ENCODE measurements at places on chromosomes 1 and 21. TPM values are rescaled to one million over a fixed set of nuclear protein-coding genes. Genes with fewer than 3 reads are reported as not detected.
A peak's percentile ranks its signal among the peaks of the same experiment; 100 is the strongest.

DNA sequence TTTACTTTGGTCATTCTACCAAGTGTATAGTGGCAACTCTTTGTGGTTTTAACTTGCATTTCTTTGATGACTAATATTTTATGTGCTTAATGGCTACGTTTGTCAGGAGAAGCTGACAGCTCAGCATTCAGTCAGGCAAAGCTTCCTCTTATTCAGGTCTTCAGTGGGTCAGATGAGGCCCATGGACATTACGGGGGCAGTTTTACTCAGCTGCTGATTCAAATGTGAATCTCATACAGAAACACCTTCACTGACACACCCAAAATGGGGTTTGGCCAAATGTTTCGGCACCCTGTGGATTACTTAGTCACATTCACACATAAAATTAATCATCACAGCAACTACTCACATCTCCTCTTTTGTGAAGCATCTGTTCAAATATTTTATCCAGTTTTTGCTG lies 104.9 kb upstream of the PLD5 start:
- no peak for DNase-seq

GRCh38 chr1:215003686-215004085 lies 78.9 kb upstream of the KCNK2 start:
- no peak for DNase-seq

- no peak for DNase-seq
Observed at GRCh38 chr1:203768256-203768655, 3.3 kb downstream of the LAX1 start.

GRCh38 chr1:197464044-197464443 lies 196.0 kb downstream of the CRB1 start:
- DNase-seq, result no peak

Gene ALPL
- 27.3 TPM for polyA plus RNA-seq

Gene CELA3A
- polyA plus RNA-seq, result 0.94 TPM

Gene FTCD
- 2.8 TPM for polyA plus RNA-seq

DNA sequence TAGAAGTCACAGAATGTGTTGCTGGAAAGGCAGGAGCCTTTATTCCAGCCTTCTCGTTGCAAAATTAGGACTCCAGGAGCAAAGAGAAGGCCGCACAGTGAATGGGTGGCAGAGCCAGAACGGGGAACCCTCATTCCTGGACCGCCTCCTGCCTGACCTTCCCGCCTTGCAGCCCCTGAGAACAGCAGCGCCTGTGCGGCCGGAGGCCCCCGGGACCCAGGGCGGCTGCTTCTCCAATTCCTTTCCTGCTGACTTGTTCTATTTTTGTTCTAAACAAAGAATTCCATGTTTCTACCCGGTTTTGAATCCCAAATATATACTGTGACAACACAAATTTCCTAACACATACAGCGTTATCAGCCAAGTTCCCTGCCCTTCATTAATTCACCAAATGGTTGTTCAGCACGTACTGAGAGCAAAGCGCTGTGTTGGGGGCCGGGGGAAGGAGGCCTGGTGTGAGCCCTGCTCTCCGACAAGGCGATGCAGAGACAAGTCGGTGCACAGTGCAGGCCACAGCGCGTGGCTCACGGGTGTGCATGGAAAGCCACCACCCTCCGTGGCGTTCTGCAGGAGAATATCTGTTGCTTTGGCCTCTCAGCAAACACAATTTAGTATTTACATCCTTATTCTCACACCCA lies 31.9 kb upstream of the COL6A2 start:
- DNase-seq, result no peak

Gene CR1
- 32.5 TPM for polyA plus RNA-seq

Gene STIL
- 1.2 TPM for polyA plus RNA-seq

- no peak for DNase-seq
Observed at GRCh38 chr1:98196012-98196411, 275.2 kb upstream of the DPYD start.

Gene ADORA3
- 3.4 TPM for polyA plus RNA-seq

DNA sequence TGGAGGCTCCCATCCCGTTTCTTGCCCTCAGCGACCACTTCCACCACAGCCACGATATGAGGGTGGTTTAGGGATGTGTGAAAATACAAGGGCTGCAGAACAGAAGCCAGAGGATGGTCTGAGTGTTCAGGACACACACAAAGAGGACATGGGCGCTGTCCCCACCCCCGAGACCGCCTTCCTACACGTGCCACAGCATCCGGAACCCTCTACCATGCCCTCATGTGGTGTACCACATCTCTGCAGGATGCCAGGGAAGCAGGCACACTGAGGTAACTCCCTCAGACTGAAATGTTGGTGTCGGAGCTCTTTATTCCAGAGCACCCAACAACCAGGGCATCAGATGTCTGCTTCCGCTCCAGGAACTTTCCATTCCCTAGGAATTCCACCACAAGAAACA lies 23.1 kb downstream of the NPHP4 start:
- no peak for DNase-seq

Gene FMO5
- polyA plus RNA-seq, result 4.0 TPM

- DNase-seq, result no peak
Observed at GRCh38 chr1:100543640-100544039, 5.7 kb downstream of the GPR88 start.

Gene HAO2
- 0.12 TPM for polyA plus RNA-seq

DNA sequence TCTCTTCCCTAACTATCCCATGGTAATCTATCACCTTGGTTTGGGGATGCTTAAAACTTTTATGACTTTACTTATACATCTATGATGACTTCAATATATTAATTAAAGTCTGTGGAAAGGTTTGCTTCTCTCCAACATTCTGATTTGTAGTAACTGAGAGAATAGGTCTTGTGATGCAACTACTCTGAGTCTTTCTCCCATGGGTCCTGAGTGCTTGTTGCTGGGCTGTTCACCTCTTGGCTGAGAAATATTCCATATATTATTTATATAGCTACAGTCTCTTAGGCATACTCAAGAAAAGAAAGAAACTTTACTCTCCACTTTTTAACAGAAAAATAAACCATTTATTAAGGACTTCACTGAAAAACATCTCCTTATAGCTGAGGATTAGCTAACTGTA lies 119.3 kb upstream of the PLPPR5 start:
- no peak for DNase-seq

DNA sequence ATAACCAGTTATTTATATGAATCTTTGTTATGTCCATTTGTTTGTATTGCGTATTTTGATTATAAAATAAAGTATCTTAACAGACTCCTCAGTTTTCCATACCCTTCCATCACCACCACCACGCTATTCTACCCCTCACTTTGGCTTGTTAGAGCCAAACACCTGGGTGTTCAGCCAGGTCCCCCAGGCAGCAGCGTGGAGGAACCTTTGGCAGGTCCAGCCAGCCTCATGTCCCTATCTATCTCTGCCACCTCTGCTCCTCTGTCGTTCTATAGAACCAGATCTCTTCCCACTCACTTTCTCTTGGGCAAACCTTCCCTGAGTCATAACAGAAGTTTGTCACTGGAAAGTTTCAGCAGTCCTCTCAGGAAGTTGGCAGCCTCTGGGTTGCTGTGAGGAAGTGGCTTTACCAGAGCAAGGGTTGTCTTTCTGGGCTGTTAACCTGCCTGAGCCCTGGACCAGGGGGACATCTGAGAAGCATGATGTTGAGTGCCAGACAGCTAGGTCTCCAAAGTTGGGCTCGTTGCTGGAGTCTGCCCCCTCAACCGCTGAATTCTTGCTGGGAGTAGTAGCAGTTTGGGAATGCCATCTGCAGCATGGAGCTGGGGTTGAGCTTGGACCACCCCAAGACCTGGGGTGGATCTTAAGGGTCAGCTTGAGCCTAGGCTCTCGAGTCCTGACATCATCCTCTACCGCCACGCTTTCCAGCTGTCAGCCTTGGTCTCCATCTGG lies 996 bp upstream of the SH3BGRL3 start:
- DNase-seq, result no peak

- no peak for DNase-seq
Observed at GRCh38 chr1:57551476-57551875, 127.6 kb upstream of the DAB1 start.

- no peak for DNase-seq
Observed at GRCh38 chr1:38648417-38648816, 211.2 kb downstream of the RRAGC start.

DNA sequence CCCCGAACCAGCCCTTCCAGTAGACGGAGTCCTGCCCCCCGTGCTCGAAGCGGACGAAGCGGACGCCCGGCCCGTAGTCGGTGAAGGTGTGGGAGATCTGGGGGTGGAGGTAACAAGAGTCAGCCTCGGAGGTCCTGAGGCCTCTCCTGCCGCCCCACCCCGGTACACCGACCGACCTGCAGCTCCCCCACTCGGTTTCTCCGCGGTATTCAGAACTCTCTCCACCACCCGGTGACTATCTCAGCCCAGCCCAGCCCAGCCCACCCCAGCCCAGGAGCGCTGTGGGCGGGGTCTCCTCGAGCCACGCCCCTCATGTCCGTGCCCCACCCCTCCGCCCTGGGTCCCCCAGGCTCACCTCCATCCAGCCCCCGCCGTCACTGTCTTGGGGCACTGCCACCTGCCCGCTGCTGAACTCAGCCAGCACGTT lies 5.5 kb downstream of the FBXO2 start:
- DNase-seq, result peak; percentile 82

Gene CLEC20A
- polyA plus RNA-seq, result 1.4 TPM

DNA sequence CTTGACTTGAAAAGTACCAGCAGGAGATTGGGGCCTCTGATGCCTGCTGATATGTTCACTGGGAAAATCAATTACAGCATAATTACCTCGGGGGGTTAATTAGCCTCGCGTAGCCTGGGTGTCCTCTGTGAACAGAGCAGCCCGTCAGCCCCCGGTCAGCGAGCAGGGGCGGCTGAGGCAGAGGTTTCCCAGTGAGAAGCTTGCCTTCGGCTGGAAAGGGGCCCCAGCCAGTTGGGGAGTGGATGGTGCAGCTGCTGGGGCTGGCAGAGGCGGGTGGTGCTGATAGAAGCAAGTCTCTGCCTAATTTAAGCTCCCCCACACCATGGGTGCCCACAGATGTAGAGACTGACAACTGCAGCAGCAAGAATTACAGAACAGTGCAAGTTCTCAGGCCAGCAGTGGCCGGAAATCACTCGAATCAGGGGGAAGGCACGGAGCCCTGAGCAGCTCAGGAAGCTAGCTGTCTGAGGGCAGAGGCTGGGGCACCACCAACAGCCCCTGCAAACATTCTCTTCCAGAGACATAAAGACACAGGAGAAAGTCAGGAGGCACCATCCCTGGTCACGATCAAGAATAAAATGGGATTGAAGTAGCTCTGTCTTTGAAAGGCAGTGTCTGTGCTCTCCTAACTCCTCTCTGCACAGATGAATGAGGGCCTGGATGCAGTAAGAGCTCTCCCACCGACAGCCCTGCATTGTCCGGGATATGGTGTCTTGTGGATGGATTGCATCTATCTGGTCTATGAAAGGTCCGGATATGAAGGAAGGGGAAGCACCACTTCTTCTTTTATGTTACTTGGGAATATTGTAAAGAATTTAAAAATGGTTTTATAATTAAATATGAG lies 166.5 kb upstream of the CD34 start:
- no peak for DNase-seq

DNA sequence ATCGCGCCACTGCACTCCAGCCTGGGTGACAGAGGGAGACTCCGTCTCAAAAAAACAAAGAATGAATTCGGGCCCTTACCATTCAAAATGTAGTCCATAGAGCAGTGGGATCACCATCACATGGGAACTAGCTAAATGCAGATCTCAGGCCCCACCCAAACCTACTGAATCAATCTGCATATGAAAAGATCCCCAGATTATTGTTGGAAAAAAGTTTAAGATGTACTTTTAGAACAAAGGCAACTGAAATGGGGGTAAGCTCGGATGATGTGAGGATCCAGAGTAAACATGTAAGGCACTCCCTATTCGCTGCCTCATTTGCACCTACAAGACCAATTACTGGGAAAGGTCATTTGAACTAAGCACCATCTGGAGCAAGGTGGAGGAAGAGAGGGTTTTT lies 803 bp upstream of the FLAD1 start:
- no peak for DNase-seq

Gene PTPRU
- 1.00 TPM for polyA plus RNA-seq

DNA sequence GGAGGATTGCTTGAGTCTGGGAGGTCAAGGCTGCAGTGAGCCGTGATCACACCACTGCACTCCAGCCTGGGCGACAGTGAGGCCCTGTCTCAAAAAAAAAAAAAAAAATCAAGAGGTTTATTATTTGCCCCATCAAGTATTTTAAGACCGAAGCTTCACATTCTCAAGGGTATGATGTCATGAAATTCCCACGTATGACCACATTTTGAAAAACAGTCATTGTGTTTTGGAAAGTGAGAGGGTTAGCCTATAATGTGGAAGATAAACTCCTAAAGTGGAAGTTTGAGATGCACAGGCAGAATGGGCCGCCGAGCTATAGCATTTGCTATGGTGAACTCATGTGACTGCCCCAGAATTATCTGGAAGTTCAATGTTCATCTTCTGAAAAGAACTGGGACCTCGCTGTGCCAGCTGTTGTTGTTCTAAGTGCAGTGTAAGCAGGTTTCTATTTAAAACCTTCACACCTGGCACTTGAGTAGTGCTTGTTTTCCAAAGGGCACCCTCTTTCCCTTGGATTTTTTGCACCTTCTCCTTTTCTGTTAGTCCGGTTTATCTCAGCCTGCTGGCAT lies 96.9 kb upstream of the SLC25A33 start:
- no peak for DNase-seq

GRCh38 chr1:228465141-228465540 lies 22.0 kb upstream of the RNF187 start:
- no peak for DNase-seq

DNA sequence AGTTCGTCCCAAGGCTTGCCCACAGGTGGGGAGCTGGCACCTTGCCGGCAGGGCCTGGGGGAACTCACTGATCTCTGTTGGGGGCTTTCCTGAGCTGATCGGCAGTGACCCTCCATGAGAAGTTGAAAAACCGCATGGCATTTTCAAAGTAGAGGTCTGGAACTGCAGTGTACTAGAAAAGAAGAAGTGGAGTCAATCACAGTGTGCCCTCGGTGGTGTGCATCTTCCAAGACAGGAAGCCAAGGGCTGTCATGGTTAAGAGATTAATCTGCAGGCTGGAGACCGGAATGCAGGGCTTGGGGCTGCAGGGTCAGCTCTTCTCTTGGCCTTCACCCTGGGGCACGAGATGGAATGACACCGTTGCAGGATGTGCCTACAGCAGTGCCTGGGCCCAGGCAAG lies 56.8 kb downstream of the ECE1 start:
- DNase-seq, result no peak

Gene ZYG11A
- polyA plus RNA-seq, result 0.02 TPM

Gene RNF223
- polyA plus RNA-seq, result not detected

Gene TMEM35B
- 34.8 TPM for polyA plus RNA-seq

GRCh38 chr21:35748678-35749314 lies 311.5 kb downstream of the SETD4 start:
- no peak for DNase-seq

GRCh38 chr1:102901996-102902395 lies 206.3 kb downstream of the COL11A1 start:
- no peak for DNase-seq

DNA sequence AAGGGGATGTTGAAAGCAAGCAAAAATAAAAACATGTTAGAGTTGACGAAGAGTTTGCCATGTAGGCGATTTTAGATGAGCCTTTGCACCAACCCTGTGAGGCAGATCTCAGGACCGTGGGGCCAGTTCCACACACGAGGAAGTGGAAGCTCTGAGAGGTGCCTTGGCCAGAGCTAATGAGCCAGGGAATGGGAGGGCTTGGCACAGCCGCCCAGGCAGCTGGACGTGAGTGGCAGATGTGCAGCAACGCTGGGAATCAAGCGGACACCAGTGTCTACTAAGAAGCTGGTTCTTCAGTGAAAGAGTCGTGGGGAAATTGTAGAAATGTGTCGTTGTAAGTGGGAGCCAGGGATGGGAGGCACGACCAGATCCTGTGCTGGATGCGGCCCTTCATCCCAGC lies 58.9 kb upstream of the COL6A1 start:
- no peak for DNase-seq

- DNase-seq, result no peak
Observed at GRCh38 chr1:237875291-237875690, 15.4 kb downstream of the ZP4 start.
